ENCODE measurements at places on chromosomes 13 and 19.
A peak's percentile ranks its signal among the peaks of the same experiment; 100 is the strongest.

DNA sequence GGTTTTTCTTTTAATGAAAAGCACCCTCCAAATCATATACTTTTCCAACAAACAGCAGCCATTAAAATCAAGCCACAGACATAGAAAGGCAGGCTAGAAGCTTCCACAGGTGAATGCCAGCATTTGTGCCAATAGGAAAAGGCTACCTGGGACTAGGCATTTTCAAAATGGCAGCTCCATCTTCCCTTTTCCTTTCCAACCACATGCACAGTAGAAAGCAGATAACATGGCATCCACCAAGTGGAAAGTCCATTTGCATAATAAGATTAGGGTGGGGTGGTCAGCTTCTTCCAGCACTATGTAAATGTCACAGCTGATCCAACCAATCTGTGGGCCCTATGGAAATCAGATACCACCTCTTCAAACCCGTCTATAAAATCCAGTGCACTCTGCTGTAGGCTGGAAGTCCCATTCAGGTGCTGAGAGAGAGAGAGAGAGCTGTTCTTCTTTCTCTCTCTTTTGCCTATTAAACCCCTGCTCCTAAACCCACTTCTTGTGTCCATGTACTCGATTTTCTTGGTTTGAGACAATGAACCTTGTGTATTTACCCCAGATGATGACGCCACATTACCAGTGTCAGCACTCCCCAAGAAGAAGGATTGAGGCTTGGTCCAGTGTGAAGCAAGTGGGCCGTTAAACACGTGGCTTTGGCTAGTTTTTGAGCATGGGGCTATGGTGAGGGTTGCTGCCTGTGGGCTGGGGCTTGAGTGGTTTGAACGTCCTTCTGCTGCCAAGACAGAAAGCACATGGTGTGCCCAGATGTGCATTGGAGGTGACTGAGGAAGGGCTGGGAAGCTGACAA, 24.2 kb upstream of the IGFL1 start:
- DNase-seq: no peak

- peak; percentile 38 for DNase-seq
These were observed 83.1 kb downstream of the AKAP11 start for GRCh38 chr13:42355092-42355485.

- DNase-seq: peak; percentile 74
These were observed 7.3 kb downstream of the MRPL4 start for GRCh38 chr19:10259162-10259905.

- DNase-seq: no peak
These were observed 105.6 kb upstream of the UQCRFS1 start for GRCh38 chr19:29318581-29318980.

DNA sequence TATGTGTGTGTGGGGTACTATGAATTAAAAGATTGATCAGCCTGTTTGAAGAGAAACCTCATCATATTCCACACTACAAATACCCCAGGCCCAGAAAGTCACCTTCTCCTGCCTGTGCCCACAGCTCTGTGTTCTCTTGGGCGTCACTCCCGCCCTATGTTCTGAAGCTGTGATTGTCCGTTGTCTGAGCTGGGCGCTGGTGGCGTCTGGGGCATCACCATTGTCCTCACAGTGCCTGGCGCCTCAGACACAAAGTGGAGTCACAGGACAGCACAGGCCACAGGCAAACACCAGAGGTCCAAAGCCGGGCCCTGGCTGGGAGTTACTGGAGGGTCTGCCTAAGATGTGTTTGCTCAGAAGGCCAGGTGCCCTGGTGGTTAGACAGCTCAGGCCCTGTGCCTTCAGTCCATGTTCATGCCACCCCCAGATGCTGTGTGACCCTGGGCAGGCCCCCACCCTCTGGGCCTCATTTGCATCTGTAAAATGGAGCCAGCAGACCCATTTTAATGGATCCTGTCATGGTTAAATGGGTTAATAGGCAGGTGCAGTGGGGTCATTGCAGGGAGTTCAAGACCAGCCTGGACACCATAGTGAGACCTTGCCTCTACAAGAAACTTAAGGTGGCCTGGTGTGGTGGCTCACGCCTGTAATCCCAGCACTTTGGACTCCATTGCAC, 34.5 kb downstream of the DNM2 start:
- DNase-seq: no peak

- DNase-seq: no peak
These were observed 4.1 kb upstream of the C1QTNF9B start for GRCh38 chr13:23901365-23901764.

DNA sequence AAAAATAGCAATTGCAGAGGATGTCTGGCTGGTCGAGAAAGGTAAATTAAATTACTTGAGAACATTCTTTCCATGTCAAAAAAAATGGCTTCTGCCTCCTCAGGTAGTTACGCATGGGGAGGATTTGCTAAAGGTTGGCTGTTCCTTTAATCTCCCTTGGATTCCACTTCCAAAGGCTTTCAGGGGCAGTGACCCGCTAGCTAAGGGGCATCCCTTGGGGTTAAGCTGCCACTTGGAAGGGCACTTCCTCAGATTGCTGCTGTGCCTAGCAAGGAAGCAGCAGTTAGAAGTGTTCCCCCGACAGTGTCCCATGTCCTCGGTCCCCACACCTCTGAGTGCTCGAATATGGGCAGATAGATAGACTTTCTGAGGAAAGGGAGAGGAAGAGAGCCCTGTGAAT, 108.5 kb downstream of the RGCC start:
- DNase-seq: no peak

DNA sequence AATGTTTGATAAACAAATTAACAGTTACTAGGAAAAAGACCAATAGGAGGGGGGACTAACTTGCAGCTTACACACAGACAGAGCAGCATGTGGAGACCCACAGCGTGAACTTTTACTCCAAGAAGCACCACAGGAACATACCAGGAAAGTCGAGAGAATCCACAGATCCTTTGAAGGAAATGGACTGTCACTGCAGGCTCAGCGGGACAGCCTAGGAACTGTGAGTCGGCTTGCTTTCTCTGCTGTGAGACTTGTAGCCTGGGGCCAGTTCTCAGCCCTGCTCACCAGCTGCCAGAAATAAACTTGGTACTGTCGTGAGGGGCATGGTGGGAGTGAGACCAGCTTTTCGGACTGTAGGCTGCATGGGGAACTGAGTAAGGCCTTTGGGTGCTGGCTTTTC, 1211.5 kb downstream of the PCDH17 start:
- DNase-seq: no peak

DNA sequence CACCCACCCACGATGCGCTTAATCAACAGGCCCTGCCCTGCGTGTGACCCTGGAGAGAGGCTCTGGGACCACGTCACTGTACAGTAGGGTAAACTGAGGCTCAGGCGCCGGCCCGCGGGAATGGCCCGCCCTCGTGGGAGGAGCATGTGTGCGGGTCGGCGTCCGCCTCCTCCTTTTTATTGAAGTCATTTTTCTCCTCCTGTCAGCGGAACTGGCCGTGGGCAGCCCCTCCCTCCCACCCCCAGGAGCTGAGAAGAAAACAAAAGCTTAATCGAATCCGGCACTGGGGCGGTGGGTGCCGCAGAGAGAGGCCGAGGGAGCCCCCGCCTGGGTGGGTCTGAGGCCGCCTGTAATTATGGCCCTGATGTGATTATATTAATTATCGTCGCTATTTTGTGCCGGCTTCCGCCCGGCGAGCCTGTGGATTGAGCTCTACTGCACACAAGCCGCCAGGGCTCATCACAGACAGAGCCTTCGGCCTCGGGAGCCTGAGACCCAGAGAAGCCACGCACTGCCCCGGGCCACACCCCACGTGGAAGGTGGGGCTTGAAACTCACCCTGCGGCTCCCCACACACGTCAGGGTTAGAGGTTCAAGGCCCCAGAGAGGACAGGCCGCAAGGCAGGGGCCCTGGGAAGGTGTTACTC, 7.0 kb downstream of the C2CD4C start:
- no peak for DNase-seq

DNA sequence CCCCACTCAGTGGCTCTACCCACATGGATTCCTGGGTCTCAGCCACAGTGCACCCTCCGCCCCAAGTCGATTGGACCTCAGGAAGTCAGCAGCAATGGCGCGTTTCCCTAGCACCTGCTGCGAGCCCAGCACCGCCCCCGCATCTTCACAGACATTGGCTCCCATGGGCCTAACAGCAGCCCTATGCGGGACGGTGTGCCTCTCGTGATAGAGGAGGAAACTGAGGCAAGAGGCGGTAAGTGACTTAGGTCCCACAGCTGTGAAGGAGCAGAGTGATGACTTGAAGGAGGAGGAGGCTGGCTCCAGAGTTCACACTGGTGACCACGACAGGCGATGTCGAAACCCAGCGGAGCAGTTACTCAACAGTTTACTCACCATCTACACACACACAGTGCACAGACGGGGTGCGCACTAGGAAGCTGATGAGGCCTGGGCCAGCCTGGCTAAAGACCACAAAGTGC, 104.5 kb upstream of the SOX1 start:
- no peak for DNase-seq

DNA sequence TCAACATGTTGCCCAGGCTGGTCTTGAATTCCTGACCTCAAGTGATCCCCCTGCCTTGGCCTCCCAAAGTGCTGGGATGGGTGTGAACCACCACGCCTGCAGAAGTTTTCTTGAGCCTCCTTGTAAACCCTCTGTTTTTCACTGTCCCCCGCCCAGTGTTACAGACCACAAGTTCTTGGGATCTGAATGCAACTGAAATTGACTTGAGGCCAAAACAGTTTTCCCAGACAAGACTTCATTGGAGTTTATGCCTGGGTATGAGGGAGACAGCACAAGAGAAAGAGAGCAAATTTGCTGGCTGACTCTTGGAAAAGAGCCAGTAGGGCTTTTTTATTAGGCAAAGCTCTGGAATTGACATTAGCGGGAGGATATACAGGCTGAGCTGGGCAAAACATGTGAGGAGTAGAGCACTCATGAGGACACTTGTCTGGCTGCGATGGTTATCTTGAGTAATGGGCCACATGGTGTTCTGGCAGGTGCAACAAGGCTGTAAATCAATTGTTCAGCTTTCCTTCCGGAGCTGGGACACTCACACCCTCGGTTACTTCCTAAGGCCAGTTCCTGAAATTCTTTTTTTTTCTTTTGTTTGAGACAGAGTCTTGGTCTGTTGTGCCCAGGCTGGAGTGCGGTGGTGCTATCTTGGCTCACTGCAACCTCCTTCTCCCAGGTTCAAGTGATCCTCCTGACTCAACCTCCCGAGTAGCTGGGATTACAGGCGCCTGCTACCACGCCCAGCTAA, 12.7 kb upstream of the HNRNPL start:
- DNase-seq: no peak

- no peak for DNase-seq
These were observed 152.4 kb downstream of the SHISA2 start for GRCh38 chr13:25899464-25899863.
